WTC11 (cell line): ENCODE measurements at places on chromosomes 2 and 18. TPM values are rescaled to one million over a fixed set of nuclear protein-coding genes. Genes with fewer than 3 reads are reported as not detected.

GRCh38 chr2:85594715-85595300 lies 737 bp upstream of the RNF181 start:
- no peak for DNase-seq

GRCh38 chr2:176380341-176380740 lies 111.1 kb downstream of the MTX2 start:
- no peak for DNase-seq

GRCh38 chr18:65435534-65435933 lies 315.3 kb upstream of the CDH7 start:
- no peak for DNase-seq

GRCh38 chr2:28338831-28339321 lies 53.8 kb upstream of the FOSL2 start:
- DNase-seq, result no peak

The TPO gene
- total RNA-seq, result not detected in 3 replicates

DNA sequence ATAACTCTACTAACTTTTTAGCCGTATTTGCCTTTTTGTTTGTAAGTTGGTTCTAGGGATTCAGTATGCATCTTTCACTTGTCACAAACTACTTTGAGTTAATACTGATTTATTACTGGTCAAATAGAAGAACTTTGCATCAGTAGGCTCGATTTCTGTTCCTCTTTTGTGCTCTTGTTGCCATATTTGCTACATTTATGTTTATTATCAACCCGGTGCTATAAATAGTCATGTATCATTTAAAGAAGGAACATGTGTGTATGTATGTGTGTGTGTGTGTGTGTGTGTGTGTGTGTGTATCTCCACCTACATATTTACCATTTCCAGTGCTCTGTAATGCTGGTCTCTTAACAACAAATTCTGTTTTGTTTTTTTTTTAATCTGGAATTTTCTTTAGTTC lies 79.6 kb upstream of the B3GNT7 start:
- DNase-seq, result no peak

DNA sequence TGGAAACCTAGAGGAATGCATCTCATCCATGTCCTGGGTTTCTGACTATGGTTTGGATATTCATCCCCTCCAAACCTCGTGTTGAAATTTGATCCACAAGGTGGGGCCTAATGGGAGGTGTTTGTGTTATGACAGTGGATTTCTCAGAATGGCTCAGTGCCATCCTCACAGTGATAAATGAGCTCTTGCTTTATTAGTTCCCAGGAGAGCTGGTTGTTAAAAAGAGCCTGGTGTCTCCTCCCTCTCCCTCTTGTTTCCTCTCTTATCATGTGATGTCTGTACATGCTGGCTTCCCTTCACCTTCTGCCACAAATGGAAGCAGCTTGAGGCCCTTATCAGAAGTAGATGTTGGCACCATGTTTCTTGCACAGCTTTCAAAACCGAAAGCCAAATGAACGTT lies 424.3 kb downstream of the DCC start:
- no peak for DNase-seq

The DYNC2LI1 gene
- 7.0 to 7.1 TPM (median 7.1 TPM) in 3 replicates for total RNA-seq

DNA sequence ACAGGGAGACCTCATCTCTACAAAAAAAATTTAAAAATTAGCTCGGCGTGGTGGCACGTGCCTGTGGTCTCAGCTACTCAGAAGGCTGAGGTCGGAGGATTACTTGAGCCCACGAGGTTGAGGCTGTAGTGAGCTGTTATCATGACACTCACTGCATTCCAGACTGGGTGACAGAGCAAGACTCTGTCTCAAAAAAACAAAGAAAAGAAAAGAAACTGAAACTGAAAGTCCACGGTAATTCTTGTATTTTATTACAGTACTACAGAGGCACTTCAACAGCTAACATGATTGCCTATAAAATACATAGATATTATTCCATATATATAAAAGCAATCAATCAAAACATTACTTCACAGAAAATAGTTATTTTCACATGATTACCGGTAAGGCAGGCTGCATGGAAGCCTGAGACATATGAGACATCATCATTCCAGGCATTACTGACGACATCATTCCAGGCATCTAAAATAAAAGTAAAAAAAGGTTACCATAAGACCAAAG lies 23.1 kb downstream of the PRPF40A start:
- no peak for DNase-seq
